Fibroblast of skin of left quadriceps (primary cell): ENCODE measurements at places on chromosomes 3 and 15.

GRCh38 chr3:150419076-150419868 is 11.2 kb downstream of the TSC22D2 start:
- no peak for DNase-seq

GRCh38 chr3:178690571-178690970 is 154.3 kb downstream of the KCNMB2 start:
- DNase-seq, result no peak

DNA sequence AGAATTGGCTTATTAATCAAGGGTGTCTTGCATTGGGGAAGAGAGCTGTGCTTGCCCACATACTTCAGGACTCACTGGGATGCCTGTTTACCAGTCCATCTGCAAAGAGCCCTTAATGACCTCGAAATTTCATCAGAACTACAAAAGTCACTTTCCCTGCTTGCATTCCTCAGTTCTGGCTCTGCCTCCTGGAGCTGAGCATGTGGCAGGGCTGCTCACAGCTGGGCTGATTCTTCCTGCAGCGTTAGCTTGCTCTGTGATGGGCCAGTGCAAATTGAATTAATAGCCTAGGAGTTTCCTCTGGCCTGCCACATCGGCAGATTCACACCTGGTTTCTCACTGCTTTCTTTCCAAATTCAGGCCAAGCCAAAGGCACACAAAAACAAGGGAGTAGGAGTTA is 108.9 kb downstream of the DUT start:
- peak; percentile 63 for DNase-seq

GRCh38 chr3:109127553-109127952 is 9.0 kb upstream of the C3orf85 start:
- DNase-seq, result no peak

DNA sequence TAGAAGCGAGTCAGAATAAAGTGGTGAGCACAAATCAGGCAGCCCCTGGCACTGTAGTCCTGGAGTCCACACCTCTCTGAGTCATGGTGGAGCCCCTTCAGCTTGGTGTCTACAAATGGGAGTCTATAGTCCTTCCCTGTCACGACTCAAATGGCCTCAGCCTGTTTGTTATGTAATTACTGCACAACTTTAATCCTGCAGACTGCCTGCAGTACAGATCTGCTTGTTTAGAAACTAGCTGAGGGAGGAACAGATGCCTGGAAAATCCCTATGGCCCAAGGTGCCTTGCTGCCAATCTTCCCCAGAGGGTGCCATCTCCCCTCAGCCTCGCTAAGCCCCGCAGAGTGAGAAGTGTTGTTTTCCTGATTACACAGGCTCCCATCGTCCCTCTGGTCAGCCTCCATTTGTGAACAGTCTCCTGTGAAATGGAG is 3.9 kb upstream of the CXCR6 start:
- DNase-seq, result no peak

GRCh38 chr3:56593455-56594158 is 36.6 kb downstream of the CCDC66 start:
- no peak for DNase-seq

GRCh38 chr3:183486472-183486871 is 58.1 kb upstream of the MCF2L2 start:
- DNase-seq, result no peak

DNA sequence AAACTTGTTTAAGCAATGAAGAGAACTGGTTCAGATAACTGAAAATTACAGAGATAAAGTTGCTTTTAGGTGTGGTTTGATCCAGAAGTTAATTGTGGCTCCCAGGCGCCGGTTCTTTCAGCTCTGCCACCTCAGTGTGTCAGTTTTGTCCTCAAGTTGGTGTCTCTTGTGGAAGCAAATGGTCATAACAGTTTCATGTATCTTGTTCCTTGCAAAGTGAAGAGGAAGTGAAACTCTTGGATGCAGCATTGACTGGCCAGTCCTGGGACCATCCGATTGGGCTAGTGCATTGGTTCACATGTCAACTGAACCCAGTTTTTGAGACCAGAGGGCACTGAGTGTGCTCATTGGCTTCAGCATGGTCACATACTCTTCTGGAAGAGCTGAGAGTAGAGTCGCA is 181.4 kb upstream of the GRM7 start:
- no peak for DNase-seq

DNA sequence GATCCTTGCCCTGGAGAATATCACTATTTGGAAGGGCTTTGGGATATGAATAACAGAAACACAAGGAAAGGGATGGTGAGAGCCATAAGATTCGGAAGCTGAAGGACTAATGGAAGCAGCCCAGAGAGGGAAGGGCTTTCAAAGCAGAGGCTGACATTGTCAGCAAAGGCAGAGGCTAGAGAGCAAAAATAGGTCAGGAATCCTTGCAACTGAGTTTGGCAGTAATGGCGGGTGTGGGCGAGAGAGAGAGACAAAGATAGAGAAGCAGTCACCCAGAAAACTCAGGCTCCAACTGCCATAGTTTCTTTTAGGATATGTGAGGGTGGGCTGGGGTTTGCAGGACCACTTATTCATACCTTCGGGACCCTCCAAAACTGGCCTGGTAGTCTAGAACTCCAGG is 248.6 kb downstream of the OPA1 start:
- no peak for DNase-seq

- DNase-seq, result no peak
These were observed 143.6 kb upstream of the EOMES start for GRCh38 chr3:27865731-27866130.

- DNase-seq, result no peak
These were observed 27.6 kb downstream of the ZNF589 start for GRCh38 chr3:48268381-48268935.

- DNase-seq, result no peak
These were observed 364.2 kb upstream of the PLSCR5 start for GRCh38 chr3:146969356-146969755.

DNA sequence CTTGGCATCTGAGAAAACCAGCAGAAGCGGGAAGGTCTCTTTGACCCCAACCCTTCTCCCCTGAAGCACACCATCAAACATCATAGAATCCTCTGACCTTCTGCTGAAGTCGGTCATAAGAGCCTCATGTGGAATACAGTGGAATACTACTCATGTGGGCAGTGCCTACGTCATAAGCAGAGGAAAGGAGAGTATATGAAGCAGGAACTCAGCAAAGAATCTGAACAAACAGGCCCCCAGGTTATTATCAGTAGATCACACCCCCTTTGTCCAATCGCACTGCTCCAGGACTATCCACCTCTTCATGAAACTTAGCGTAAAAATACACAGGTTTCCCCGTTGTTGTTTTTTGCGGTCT is 394.1 kb upstream of the PROK2 start:
- DNase-seq, result no peak

- DNase-seq, result no peak
These were observed 49.8 kb downstream of the IQSEC1 start for GRCh38 chr3:13023235-13023970.

GRCh38 chr15:80697075-80697685 is 2.1 kb downstream of the ABHD17C start:
- no peak for DNase-seq

DNA sequence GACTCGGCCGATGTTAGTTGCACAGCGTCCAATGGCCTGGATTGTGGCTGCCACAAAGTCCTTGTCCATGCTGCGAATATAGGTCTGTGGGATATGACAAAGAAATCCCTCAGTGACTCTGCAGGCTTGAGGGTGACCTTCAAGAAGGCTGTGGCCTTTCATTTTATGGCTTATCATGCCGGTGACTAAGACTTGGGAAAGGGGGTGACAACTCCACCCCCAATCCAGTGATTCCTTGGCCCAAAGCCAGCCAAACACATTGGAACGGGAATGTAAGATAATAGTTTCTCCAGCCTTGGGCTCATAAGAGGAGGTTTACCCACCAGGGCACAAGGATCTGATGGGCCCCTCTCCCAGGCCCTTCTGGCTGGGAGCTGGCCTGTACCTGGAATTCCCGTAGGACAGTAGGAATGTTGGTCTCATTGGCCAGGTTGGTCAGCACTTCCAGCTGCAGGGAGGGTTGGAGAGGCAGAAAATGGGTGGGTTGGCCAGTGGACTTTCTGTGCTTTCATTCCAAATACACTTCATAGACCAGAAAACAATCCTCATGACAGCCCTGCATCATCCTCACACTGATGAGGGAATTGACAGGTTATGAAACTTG is 30.7 kb upstream of the CPEB1 start:
- DNase-seq, result no peak

GRCh38 chr3:158765518-158766205 is 33.4 kb upstream of the RARRES1 start:
- DNase-seq, result no peak

GRCh38 chr3:167843481-167843880 is 108.0 kb downstream of the SERPINI1 start:
- no peak for DNase-seq

GRCh38 chr3:63295356-63295755 is 17.2 kb downstream of the SYNPR start:
- no peak for DNase-seq

DNA sequence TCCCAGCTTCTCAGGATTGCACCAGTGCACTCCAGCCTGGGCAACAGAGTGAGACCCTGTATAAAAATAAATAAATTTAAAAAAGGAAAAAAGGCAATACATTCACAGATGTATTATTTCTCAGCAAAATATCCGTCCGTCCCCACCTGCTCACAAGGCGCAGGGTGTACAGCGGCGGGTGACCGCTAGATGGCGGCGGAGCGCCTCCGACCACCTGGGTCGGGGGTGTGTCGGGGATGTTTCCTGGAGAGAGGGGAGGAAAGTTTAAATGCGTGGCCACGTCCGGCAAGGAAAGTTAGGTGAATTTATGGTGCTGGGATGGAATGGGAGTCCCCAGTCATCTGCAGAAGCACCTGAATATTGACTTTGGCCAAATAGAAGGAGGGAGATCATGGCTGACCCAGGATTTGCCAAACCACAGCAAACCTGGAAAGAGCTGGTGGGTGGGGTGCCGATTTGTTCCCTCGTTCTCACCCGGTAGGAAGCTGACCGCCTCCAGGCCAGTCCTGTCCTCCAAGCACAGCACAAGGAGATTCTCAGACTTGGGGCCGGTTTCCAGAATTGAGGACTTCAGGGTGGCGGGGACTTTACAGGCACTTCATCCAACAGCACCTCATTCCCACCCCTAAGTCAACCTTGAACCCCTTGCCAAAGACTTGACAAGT is 88.3 kb downstream of the TMEM266 start:
- no peak for DNase-seq

DNA sequence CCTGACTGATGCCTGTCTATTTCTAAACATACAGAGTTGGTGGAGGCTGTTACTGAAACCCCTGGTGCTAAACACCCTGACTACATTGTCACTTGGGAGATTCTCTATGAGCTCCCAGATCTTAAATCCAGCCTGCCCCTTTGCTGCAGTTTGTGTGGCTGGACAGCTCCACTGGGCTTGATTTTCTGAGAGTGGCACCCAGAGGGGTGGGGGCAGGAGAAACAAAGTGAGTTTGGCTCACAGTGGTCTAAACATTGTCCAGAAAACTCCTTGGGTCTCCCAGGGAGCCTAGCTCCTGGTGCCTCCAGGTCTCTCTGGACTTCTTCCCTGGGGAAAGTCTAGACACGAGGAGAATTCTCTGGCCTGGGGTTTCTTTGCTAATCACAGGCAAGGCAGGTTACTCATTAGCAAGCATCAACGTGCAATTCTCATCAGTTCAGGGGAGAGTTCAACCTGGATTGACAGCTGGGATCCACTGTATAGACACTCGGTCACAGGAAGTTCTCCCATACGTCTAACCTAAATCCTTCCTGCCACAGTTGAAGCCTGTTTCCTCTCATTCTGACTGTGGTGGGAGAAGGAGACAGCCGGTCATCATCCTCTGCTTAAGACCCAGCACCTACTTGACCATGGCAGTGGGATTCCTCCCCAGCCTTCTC is 7.1 kb upstream of the DLL4 start:
- no peak for DNase-seq

- no peak for DNase-seq
These were observed 57.6 kb upstream of the FRMD4B start for GRCh38 chr3:69443457-69443920.

DNA sequence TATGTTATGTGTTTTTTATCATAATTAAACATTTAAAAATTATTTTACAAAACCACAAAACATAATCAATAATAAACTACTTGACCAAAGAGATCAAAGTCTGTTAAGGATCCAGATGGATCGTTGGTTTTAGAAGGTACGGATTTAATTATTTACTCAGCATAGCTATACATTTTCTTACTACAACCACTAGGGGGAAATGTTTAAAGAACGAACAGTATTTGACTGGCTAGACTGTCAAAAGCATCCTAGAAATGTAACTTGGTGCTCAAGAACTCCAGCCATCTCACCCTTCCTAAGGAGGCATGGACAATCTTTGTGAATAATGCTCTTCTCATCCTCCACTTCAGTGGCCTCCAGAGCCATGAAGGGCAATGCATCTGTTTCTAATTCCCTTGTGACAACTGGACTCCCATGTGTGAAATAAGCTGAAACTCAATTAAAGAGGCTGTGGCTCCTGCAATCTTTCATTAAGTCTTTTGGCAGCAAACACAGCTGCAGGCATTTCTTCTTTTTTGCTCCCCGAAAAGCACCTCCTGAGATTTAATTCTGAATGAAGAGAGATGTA is 94.7 kb upstream of the TUSC7 start:
- DNase-seq, result peak; percentile 1

DNA sequence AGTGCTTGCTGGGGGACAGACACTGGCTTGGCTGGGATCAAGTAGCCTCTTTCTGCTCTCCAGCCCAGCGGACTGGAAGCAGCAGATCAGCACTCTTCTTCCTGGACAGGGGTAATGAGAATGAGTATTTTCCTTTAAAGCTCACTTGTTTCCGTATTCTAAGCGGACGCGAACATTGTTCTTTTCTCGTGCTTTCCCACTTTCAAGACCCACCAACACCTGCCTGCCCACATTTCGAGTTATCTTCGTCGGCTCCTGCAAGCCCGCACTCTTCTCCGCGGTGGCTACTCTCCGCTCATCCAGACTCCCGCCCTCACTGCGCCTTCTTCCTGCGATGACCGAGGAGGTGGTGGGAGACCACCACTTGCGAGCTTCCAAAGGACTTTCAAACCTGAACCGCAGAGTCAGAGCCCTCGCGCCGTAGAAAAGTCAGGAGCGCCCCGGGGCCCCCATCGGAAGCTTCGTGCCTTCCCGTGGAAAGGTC is 1.6 kb upstream of the PPM1L start:
- DNase-seq, result no peak
